ENCODE measurements at places on chromosomes 3 and 15.

GRCh38 chr15:50071551-50072258 lies 47.3 kb downstream of the ATP8B4 start:
- DNase-seq, result no peak

GRCh38 chr15:35519541-35520149 lies 26.3 kb downstream of the DPH6 start:
- DNase-seq, result no peak

DNA sequence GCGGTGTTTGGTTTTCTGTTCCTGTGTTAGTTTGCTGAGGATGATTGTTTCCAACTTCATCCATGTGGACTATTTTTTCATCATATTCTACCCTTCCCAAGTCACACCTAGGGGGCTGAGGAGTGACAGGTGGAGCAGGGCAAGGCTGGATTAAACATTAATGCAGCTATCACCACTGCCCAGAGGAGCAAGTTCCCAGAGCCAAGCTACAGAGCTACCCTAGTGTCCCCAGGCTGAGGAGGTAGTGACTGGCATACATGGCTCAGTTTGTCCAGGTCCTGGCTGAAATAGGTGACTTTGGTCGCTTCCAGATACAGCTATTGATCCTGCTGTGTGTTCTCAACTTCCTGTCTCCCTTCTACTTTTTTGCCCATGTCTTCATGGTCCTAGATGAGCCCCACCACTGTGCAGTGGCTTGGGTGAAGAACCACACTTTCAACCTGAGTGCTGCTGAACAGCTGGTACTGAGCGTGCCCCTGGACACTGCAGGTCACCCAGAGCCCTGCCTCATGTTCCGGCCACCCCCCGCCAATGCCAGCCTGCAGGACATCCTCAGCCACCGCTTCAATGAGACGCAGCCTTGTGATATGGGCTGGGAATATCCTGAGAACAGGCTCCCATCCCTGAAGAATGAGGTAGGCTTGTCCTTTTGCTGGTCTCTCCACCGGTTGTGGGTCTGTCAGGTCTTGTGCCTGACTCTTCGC lies at the start of gene SLC22A13:
TSS of gene SLC22A13 (plus strand) at position 209 of the 704 bp plus-strand sequence. CDS start at position 258, 49 bp downstream.
- no peak for DNase-seq

DNA sequence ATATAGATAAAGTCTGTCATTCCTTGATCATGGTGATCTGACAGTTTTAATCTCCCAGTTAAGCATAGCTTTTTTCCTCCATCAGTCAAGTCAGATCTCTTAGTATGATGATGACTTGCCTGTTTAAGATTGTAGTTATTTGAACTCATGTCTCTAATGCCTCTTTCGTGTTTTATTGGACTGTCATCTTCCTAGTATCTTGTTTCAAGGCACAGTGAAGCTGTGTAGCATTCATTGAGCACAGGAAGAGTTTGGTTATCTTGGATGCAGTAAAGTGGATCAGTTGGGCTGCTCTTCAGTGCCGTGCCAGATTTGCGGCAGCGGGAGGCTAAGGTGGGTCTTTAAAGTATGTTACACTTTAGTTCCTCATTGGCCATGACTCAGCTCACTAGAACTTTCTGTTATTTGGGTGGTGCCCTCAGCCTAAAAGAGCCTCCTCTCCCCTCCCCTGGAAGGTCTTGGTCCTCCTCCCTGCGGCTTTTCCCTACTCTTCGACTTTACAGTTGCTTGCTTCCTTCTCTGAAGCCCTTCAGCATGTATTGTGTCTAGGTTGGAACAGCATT lies 45.7 kb upstream of the SKOR1 start:
- no peak for DNase-seq

DNA sequence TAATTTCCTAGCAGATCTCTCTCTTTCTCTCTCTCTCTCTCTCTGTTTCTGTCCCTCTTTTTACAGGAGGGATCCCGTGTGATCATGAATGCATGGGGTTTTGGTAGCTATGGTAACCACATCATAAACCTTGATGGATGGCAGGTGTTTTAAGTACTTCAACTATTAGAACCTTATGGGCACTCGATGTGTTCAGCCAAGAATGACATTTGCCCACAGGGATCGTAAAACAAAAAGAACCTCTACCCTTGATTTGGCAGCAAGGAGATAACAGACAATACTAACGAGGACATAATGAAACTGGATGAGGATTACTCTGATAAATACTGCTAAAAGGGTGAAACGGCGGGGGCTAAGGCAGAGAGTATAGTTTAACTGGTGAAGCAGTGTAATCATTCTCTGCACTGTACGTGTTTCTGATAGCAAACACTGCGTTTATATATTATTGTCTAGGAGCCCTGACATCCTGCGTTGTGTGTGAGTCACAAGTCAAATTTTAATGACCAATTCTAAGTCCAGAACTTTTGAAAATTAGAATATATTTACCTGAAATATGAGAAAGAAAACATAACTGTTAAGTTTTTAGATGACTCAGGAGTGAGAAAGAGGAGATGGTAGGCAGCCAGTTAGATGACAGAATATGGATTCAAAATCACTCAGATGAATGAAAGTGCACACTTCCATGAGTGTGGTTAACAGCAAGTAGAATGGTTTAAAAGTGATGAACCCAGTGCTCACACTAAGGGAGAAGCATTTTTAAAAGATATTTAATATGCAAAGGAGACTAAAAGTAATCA lies 80.3 kb downstream of the OTOL1 start:
- DNase-seq, result no peak

DNA sequence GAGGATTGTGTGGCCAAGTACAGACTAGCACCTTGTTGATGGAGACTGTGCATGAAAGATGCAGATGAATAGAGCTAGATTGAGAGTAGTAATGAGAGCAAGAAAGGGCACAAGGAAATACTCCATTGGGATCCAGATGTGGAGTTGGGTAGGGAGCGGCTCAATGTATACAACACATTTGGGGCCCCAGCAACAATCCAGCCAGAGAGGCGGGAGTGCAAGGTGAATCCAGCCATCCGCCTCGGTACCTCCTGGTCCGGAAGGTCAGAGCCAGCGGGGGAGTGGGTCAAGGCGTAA lies 9.0 kb downstream of the ISL2 start:
- DNase-seq, result no peak

GRCh38 chr3:88025001-88025552 lies 33.7 kb downstream of the CGGBP1 start:
- DNase-seq, result no peak

DNA sequence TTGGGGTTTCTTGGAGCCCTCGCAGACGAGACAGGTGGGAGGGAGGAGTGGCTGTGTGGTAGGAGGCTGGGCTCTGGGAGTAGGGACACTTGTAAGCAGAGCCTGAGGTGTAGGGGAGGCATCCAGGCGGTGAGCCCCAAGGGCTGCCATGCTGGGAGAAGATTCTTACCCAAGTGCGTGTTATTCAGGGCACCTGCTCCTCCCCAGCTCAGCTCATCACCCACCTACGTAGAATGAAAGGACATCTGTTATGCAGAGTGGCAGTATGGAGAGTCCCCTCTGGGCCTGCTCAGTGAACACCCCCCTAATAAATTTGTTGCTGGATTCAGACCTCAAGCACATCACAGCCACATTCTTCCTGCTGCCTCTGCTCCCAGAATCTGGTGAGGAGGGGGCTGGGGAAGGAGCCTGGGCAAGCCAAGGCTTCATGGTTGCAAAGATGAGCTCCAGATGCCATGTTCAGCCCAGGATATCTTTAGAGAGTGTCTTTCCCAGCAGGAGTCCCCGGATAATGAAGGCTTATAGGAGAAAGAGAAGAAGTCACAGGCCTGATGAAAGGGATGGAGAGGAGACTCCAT lies 261.8 kb downstream of the EPHB1 start:
- no peak for DNase-seq

DNA sequence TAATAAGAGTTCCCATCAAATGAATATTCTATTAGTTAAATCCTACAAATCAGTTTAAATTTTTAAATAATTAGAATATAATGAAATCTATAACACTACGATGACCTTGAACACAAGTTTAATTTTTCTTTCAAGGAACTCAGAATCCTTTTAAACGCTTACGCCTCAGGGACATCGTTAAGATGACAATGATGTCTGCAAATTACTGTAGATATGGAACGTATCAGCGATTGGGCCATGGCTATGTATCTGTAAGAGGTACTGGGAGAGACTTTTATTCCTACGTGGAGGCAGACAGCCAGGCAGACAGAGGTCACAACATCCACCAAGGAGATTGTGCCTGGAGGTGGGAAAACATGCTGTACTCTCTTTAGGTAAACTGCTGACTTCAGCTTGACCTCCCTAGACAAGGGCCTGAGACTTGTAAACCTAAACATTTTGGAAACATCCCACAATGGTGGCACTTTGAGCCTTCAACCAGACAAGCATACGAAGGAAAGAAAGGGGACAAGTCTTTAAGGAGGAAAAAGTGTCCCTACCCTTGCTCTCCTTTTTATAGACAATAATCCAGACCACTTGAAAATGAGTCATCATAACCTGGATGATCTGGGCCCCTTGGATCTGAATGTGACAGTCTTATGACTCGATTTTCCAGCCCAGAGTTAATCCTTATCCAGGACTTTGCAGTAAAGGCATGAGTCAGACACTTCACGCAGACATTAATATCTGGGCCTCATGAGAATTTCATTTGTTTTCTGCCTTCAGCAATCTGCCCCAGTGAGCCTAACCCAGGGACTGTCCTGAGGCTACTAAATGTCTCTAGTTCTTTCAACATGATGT lies 6.8 kb upstream of the LDHAL6B start:
- no peak for DNase-seq

- no peak for DNase-seq
Measured at GRCh38 chr3:119542168-119542767, 17.1 kb downstream of the CD80 start.

DNA sequence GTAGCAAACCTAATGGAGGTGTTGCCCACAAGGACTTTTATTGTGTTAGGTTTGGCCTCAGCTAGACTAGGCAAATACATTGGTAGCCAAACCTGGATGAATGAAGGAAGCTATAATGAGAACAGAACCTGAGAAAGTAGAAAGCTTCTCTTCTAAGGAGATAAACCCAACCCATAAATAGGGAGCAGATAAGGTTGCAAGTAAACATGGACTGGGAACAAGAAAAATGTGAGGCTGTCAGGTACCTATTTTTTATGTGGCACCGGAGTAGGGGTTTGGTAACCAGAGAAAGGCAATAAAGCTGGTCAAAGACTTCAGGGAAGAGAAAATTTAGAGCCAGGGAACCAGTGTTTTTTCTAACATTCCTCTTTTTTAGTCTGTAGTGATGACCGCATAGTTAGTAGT lies 25.0 kb downstream of the ZNF654 start:
- DNase-seq, result no peak

- DNase-seq, result no peak
Measured at GRCh38 chr3:12194209-12194608, 35.5 kb upstream of the TIMP4 start.

GRCh38 chr15:41658689-41659088 lies 1.5 kb upstream of the MGA start:
- DNase-seq, result no peak

GRCh38 chr3:175304404-175304803 lies 445.3 kb downstream of the NAALADL2 start:
- DNase-seq, result no peak

- DNase-seq, result no peak
Measured at GRCh38 chr3:136835813-136836510, 17.0 kb downstream of the SLC35G2 start.

GRCh38 chr3:182027366-182027765 lies 315.6 kb downstream of the SOX2 start:
- DNase-seq, result no peak

DNA sequence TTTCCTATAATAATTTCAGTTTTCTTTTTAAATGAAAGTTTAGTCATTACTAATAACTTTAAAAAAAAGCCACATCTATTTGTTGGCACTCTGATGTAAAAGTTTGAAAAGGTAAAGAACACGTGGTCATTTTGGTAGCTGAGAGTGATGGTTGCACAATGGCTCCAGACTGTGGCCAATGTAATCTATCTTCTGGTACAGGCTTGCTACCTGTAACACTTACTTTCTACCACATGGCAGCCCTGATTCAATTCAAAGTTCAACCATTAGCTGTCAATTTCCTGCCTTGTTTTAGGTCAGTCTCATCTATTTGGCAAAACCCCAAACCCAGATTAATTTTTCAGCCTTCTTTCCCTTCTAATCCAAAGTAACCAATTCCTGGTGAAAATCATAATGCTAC lies 126.1 kb downstream of the TUSC7 start:
- DNase-seq, result no peak

DNA sequence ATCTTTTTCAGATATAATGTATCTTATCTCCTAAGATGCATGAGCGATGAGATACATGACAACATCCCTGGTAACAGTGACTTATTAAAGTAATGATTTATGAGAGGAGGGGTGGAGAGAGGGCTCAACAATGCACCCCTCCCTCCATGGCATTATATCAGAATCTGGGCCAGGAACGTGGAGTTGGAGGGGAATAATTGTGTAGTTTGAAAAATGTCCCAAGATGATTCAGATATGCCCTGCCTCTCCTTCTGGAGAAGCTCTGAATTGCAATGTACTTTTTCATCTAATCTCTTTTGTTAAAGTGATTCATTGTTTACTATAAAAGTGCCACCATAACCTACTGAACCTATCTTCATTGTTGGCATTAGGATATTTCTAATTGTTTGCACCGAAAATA lies 86.5 kb downstream of the FRMD4B start:
- no peak for DNase-seq

GRCh38 chr3:156605686-156606605 lies 51.0 kb upstream of the SSR3 start:
- DNase-seq, result peak; percentile 9

DNA sequence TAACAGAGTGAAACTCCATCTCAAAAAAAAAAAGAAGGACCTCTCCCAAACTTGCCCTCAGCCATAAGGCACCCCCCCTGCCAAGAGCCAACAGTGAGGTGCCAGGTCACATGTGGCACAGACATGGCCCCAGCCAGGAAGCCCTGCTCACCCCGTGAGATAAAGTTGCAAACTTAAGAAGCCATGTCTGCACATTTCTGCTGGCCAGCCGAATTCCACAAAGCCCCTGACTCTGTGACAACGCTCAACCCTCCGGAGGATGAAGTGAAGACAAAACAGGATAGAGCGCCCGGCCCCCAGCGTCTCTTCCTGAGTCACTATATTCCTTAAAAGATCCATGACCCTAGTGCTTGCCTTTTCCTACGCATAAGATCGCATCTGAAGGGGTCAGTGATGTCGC lies 188.1 kb downstream of the XXYLT1 start:
- DNase-seq, result no peak

GRCh38 chr3:188169830-188170455 lies 16.0 kb downstream of the LPP start:
- no peak for DNase-seq

DNA sequence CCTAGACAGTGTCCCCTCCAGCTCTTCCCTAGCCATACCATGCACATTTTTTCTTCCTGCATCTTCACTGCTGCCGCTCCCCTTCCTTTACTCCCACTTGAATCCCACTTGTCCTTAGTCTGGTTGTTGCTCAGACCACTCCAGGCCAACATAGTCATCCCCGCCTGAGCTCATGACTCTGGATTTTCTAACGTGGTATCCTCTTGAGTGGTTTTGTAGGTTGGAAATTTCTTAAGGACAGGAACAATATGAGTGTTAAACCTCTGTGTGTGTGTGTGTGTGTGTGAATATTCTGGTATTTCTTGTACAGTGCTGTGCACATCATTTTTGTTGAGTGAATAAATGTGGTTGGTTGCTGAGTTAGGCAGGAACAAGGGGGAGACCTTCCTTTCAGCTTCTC lies 3.1 kb downstream of the BAHD1 start:
- DNase-seq, result no peak

All from natural killer cell (primary cell).